ENCODE measurements at places on chromosomes 11 and 22. TPM values are rescaled to one million over a fixed set of nuclear protein-coding genes. Genes with fewer than 3 reads are reported as not detected.

The OR8K3 gene
- total RNA-seq, result not detected

The PRAME gene
- total RNA-seq, result 108 TPM

The FAM111B gene
- total RNA-seq, result 7.4 TPM

The SYCE3 gene
- total RNA-seq, result 0.58 TPM

The TNNI2 gene
- total RNA-seq, result not detected

The CCDC73 gene
- not detected for total RNA-seq

The CRYBB2 gene
- total RNA-seq, result not detected

The KIF18A gene
- total RNA-seq, result 15.3 TPM

The KRTAP5-9 gene
- not detected for total RNA-seq

The CDC42EP1 gene
- 34.4 TPM for total RNA-seq

The MADD gene
- 20.6 TPM for total RNA-seq

The EMID1 gene
- 0.34 TPM for total RNA-seq

The PNPLA5 gene
- 0.07 TPM for total RNA-seq

The CCDC87 gene
- 0.60 TPM for total RNA-seq

The ZW10 gene
- 13.5 TPM for total RNA-seq

The YPEL1 gene
- 0.18 TPM for total RNA-seq

The PEX16 gene
- 18.5 TPM for total RNA-seq

The DDI1 gene
- not detected for total RNA-seq

The TPH1 gene
- total RNA-seq, result 0.14 TPM

The SF3A1 gene
- 68.9 TPM for total RNA-seq

The CRYBB3 gene
- total RNA-seq, result not detected

The OR51I1 gene
- not detected for total RNA-seq

The BACE1 gene
- 9.3 TPM for total RNA-seq

The APOA5 gene
- total RNA-seq, result not detected
